ENCODE measurements at places on chromosomes 12 and 14.

DNA sequence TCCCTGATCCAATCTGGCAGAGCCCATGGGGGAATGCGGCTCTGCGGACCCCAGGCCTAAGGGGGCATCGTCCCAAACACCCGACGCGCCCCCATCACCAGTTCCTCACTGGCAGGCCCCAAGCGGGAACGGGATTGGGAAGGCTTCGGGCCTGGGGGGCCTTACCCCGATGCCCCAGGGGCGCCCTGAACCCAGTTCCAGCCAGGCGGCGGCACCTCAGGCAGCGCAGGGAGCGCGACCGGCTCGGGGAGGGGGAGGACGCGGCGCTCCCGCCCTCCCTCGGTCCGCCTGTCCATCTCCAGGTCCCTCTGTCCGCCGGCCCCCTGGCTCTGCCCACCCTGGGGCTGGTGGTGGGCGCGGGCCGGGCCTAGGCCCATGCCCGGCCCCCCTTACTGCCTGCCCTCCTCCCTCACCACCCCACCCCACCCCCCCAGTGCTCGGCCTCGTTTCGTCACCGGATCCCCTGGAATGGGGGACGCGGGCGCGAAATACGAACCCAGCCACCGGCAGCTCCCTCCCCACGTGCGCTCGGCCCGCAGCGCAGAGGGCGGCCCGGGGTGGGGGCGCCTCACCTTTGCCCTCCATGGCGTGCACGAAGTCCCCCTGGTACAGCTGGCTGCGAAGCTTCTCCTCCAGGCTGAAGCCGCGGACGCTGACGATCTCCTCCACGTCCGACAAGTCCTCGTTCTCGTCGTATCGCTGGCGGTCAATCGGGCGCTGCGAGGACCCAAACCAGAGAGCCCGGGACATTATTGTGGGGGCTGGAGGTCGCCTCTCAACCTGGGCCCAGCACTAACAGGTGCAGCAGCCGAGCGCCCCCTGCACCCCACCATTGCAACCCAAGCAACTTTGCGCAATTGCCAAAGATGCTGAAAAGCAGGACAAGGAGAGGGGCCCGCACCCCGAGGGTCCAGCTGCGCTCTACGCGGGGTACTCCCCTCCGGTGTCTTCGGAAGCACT, 2.3 kb downstream of the KDM2B start:
- DNase-seq, result peak; percentile 27

- DNase-seq, result no peak
These were observed 32.4 kb downstream of the LTBP2 start for GRCh38 chr14:74579447-74580274.

GRCh38 chr14:68747393-68747792, 45.5 kb downstream of the ZFP36L1 start:
- no peak for DNase-seq

DNA sequence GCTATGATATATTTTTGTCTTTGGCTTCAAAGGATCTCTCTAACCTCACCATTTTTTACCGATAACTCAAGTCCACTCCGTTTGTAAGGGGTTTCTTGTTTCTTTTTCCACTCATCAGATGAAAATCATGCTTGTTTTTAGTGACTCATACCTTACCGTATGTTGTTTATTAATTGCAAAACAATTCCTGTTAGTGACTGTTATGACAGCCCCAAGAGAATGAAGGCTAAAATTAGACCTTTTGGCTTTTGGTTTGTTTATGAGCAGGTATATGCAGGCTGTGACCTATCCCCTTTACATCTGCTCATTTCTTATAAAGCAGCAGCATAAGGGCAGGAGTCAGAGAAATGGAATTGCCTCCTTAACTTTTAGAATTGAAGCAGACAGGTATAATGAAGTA, 319.8 kb downstream of the CEP128 start:
- no peak for DNase-seq

GRCh38 chr14:91090743-91091142, 23.1 kb upstream of the DGLUCY start:
- DNase-seq, result no peak

- DNase-seq, result no peak
These were observed 280.0 kb upstream of the CRY1 start for GRCh38 chr12:107373238-107373809.

GRCh38 chr12:104012331-104012730, 37.7 kb downstream of the GLT8D2 start:
- no peak for DNase-seq
